ENCODE measurements at places on chromosomes 12 and 14.

GRCh38 chr12:123115409-123116121 is 35.3 kb downstream of the PITPNM2 start:
- no peak for DNase-seq

DNA sequence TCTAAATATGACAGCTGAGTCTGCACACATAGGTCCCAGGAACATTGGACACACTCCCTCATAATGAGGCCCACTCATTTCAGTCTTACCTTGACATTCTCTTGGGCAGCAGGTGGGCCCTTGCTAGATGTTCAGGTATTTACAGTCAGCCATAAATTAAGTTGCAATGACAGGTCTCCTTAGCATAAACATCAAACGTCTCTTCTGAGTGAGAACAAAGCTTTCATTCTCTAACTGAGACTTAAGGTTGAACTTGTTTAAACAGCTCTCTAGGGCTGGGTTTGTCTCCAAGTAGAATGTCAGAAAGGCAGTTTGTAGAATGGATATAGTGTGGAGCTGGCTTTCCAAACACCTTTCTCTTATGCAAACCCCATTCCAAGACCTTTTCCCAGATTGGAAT is 10.3 kb downstream of the ACVR1B start:
- no peak for DNase-seq

DNA sequence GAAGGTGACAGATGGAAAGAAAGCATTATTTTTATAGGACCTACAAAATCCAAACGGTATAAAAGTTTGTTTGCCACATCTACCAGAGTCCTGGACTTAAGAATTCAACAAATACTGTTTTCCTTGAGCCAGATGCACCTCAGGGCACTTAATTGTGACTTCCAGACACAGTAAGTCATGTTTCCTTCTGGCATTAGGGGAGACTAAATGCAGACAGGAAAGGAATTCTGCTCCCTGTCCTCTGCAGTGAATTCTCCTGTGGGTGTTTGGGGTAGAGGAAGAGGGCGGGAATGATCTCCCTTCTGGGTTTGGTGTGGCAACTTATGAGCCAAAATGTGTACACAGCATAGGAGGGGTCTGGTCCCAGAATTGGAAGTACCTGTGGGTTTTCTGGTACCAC is 93.9 kb upstream of the ZDHHC17 start:
- DNase-seq: no peak

- DNase-seq: no peak
These were observed 12.8 kb downstream of the MYRFL start for GRCh38 chr12:69837657-69838415.

GRCh38 chr12:102347811-102348210 is 132.6 kb downstream of the IGF1 start:
- no peak for DNase-seq

- DNase-seq: no peak
These were observed 2.9 kb downstream of the OXA1L start for GRCh38 chr14:22769369-22769768.

GRCh38 chr12:6925540-6926279 is 2.0 kb upstream of the ATN1 start:
- no peak for DNase-seq

GRCh38 chr14:75886636-75887348 is 95.0 kb downstream of the TGFB3 start:
- no peak for DNase-seq

- DNase-seq: peak; percentile 37
These were observed at the start of gene BATF for GRCh38 chr14:75522224-75522982. Gene BATF, plus strand, starts transcription at chr14:75522469. Its CDS starts 214 bp downstream, at chr14:75522683.

DNA sequence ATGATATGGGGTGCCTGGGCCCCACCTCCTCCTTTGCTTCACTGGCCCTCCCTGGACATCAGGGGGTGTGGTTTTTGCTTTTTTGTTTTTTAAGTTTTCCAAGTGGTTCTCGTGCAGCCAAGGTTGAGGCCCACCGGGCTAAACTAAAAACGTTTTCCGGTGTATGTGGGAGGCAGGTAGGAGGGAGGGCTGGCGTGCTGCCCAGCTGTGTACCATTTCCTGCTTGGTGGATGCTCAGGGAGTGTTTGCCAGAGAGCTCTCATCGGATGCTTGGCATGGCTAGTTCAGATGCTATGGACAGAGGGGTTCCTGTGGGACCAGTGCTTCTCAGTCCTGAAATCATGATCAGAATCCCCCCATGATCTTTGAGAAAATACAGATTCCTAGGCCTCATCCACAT is 246.4 kb downstream of the CACNA1C start:
- peak; percentile 56 for DNase-seq

- DNase-seq: no peak
These were observed 33.4 kb upstream of the SYNDIG1L start for GRCh38 chr14:74459289-74459946.

DNA sequence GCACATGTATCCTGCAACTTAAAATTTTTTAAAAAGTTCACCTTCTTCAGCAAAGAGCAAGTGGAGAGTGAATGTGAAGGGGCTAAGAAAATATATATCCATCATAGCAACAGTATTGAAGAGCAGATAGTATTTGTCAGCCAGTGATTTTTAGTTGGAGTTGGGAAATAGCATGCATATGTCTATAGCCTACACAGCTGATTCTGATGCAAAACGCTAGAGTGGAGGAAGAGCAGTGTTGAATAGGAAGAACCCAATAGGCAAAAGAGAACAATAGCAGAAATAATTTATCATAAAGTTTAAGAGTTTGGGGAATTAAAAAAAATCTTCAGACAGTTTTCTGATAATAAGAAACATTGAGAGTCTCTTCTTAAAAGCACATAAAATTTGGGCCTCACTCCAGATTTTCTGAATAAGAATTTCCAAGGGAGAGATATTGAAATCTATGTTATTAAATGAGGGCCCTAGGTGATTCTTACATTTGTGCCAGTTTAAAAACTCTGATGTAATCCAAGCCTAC is 12.0 kb downstream of the PDE6H start:
- DNase-seq: no peak

DNA sequence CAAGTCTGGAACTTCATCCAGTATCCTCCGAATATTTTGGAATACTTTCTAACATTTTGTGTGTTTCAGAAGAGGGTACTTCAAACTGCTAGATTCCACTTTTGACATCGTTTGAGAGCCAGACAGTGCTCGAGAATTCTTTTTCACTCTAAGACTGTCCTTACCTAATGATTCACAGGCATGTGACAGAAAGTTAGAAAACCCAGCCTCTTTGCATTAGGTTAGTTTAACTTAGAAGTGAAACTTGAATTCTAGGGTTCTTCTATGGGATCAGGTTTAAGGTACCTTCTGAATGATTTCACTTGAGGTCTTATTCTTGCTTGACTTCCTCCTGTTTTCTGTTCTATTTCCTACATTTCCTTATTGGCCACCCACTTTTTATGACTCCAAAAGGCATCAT is 431.8 kb downstream of the SLC6A15 start:
- DNase-seq: no peak

- no peak for DNase-seq
These were observed 586.5 kb downstream of the SLC16A7 start for GRCh38 chr12:60182354-60182753.

GRCh38 chr14:69333791-69334337 is 64.2 kb downstream of the ERH start:
- no peak for DNase-seq

GRCh38 chr12:272942-273341 is 10.3 kb upstream of the SLC6A13 start:
- no peak for DNase-seq

DNA sequence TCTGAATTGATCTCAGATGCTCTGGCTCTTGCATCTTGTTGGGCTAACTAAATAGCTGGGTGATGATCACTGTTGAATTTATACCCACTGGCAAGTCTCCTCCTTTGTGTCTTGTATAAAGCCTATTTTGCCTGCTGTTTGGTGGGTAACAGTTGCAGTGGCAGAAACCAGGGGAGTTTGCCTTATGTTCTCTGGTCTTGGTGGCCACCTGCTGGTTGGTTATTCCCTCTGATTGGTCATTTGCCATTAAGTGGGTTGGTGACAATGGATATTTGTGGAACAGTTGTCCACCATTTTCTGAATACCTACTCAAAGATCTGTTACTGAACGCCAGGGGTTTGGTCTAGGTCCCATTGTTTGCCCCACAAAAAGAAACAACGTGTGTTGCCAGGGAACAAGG is 52.1 kb downstream of the AVPR1A start:
- DNase-seq: no peak

GRCh38 chr12:128752386-128752785 is 71.4 kb downstream of the SLC15A4 start:
- DNase-seq: no peak

GRCh38 chr12:104049278-104049902 is 597 bp downstream of the GLT8D2 start:
- DNase-seq: no peak

DNA sequence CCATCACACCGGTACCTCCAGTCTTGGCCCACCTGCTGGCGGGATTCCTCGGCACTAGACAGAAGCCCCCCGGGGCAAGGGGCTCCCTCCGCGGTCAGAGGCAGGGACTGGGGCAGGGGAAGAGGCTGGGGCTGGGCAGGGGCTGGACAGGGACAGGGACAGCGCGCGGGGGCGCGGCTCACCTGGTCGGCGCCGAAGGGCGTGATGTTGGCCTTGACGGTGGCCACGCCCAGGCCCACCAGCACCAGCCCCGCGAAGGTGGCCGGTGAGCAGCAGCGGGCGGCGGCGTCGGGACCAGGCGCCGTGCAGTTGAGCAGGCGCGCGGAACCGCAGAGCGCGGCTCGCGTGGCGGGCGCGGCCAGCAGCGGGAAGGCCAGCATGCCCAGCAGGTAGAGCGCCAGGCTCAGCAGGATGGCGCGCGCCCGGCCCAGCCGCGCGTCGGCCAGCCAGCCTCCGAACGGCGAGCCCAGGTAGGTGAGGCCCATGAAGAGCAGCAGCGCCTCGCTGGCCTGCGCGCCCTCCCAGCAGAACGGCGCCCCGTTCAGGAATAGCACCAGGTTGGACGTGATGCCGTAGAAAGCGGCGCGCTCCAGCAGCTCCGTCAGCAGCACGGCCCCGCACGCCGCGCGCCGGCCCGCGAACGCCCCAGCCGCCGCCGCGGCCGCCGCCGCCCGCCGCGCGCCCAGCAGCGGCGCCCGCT is 392 bp downstream of the SLC15A4 start:
- DNase-seq: no peak

- no peak for DNase-seq
These were observed 31.0 kb upstream of the NPFF start for GRCh38 chr12:53538209-53538689.

DNA sequence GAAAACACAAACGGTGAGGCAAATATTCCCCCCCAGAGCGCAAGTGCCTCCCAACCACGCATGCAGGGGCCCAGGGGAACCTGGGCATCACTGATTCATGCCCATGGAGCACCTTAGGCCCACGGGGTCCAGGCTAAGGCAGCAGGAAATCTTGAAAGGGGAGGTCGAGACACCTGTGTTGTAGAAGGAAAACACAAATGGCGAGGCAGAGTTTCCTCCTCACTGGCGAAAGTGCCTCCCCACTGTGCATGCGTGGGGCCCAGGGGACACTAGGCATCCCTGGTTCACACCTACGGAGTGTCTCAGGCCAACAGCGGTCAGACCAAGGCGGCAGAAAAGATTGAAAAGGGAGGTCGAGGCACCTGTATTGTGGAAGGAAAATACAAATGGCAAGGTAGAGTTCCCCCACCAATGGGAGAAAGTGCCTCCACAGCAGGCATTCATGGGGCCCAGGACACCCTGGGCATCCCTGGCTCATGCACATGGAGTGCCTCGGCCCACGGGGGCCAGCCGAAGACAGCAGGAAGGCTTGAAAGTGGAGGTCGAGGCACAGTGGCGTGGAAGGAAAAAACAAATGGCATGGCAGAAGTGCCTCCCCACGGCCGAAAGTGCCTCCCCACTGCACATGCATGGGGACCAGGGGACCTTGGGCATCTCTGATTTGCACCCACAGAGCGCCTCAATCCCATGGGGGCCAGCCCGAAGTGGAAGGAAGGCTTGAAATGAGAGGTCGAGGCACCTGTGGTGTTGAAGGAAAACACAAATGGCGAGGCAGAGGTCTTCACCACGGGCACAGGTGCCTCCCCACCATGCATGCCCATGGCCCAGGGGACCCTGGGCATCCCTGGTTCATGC is 368.8 kb downstream of the ALG10 start:
- no peak for DNase-seq

DNA sequence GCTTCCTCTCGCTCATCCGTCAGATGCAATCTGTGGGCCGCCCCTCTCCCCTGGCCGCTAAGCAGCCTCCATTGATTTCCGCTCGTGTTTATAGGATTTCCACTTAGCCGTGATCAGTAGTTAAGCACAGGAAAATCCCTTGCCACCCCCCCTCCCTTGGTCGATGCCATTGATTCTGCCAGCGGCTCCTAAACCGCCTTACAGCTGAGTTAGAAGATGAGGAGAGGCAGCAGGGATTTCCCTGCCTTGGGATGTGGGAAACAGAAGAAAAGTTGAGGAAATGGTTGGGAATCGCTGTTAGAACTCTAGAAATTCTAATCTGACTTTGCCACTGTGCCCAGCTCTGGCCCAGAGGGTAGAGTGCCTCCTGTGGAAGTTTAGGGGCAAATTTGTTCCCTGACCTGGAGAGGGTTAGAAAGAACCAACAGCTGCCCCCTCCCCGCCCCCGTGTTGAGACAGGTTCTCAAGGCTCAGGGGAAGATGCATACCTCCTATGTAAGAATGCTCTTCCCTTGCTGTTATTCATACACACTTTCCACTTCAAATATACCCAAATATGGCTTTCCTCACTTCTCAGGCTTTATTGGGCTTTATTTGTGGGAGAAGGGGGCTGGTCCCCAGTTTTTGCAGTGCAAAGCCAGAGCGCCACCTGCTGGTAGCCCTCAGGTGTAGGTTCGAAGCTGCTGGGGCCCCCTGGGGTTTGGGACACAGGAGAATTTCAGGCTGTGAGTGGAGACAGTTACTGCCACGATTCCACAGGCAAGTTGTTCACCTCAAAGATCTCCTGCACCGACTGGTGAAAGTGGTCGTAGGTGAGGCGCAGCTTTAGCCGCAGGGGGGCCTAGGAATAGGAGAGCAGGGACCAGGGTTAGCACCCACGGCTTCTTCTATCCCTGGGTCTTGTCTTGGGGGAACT is 3.2 kb downstream of the THTPA start:
- peak; percentile 47 for DNase-seq

DNA sequence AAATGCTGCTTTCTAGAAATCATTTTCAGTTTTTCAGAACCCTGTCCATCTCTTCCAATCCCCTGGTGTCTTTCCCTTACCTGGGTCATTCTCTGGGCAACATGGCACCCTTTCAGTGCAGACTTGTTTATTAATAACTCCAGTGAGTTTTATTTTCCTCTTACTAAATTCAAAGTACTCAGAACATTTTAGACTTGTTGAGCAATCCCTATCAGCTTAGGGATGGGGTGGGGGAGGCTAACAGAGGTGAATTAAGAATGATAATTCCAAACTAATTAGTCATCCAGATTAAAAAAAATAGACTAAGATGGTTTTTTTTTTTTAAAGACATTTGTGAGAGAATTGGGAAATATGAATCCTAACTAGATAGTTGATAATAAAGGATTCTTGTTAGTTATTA is 10.7 kb downstream of the GPRC5A start:
- no peak for DNase-seq
